ENCODE measurements at places on chromosomes 12 and 14. TPM values are rescaled to one million over a fixed set of nuclear protein-coding genes. Genes with fewer than 3 reads are reported as not detected.

DNA sequence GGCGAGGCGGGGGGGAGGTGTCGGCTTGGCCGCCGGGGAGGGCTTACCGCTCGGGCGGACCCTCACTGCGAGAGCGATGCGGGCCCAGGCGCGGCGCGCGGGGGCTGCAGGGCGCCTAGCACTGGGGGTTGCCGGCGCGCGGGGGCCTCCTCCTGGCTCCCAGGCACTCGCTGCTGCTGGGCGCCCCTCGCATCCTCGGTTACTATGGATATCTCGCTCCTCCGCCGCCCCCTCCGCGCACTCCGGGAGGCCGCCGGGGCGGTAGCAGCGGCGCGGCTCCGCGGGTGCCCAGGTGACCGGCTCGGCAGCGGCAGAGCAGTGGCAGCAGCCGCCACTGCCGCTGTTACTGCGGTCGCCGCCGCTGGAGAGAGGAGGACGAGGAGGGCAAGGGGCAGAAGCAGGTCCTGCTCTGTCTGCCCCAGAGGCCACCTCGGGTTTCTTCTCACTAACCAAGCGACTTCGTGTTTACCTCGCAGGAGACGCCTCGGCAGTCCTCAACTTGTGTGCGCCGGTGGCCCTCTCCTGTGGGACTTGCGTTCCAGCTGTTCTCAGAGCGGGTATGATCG, 250.1 kb downstream of the APAF1 start:
- peak; percentile 80 for DNase-seq
- H3K4me3 ChIP-seq = peak overlapping the region; percentile 79
- H3K4me1 ChIP-seq = no peaks in the 10 kb centered on the region
- peaks cover 28% of the 10 kb centered on the region for H3K27me3 ChIP-seq
- H3K27ac ChIP-seq = no peak overlapping the region

The TAPBPL gene
- total RNA-seq = 1.4 TPM

The FOXA1 gene
- total RNA-seq = 0.07 TPM

The SERPINA4 gene
- not detected for total RNA-seq

- H3K4me1 ChIP-seq = peaks cover 7% of the 10 kb centered on the region
- no peaks in the 10 kb centered on the region for H3K36me3 ChIP-seq
- H3K27ac ChIP-seq = no peak overlapping the region
- H3K27me3 ChIP-seq = no peaks in the 10 kb centered on the region
These were observed 38.9 kb upstream of the DICER1 start for GRCh38 chr14:95196268-95196667.

The STXBP6 gene
- total RNA-seq = 2.6 TPM
